Ureter (tissue), 1 donor: ENCODE measurements at places on chromosomes 6 and 20. TPM values are rescaled to one million over a fixed set of nuclear protein-coding genes. Genes with fewer than 3 reads are reported as not detected.

The C6orf163 gene
- total RNA-seq = 7.7 TPM

The PTGIS gene
- total RNA-seq = 57.8 TPM

The DHX16 gene
- 31.5 TPM for total RNA-seq

The MUC21 gene
- total RNA-seq = not detected

The NKAIN2 gene
- 0.73 TPM for total RNA-seq

The E2F3 gene
- total RNA-seq = 14.5 TPM

The PI16 gene
- total RNA-seq = 15.4 TPM

The DYNLT1 gene
- 117 TPM for total RNA-seq

The FAM162B gene
- total RNA-seq = 5.6 TPM

The KCNB1 gene
- 1.6 TPM for total RNA-seq

The TMC2 gene
- total RNA-seq = not detected

The CRISP3 gene
- 117 TPM for total RNA-seq

GRCh38 chr6:152943260-152943897 lies 39.5 kb downstream of the FBXO5 start:
- no peak for DNase-seq

DNA sequence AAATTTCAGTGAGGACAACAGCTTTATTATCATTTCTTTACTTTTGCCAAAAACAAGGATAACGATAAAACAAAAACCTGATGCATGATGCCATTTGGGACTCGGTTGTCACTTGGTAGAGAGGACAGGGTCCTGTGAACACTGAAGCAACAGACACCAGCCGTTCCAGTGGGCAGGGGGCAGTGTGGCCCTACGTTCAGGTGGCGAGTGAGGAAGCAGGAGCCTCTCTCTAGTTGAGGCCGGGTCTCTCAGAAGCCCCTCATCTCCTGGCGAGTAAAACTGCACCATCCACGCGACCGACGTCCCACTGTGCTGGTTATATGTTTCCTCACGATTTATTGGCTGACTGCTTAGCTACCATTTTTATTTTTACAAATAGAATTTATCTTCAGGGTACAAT lies 231.6 kb downstream of the THBS2 start:
- DNase-seq = no peak

- DNase-seq = no peak
These were observed 11.0 kb upstream of the HDGFL1 start for GRCh38 chr6:22558288-22558882.

GRCh38 chr6:11172501-11173327 lies 59.8 kb downstream of the NEDD9 start:
- DNase-seq = peak; percentile 69

DNA sequence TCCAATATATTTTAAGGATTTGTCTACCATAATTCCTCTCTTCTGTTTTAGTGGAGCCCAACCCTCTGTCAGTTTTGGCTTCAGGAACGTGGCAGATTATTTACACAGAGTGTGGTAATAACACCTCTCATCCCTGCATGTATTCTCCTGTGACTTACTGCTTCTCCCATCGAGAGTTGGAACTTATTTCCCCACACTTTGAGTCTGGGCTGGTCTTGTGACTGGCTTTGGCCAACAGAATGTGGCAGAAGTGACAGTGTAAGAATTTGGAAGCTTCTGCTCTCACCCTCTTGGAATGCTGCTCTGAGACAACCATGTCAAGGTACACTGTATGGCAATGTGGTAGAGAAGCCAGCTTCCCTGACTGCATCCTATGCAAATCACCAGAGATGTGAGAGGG lies 407.7 kb downstream of the EPM2A start:
- DNase-seq = no peak

DNA sequence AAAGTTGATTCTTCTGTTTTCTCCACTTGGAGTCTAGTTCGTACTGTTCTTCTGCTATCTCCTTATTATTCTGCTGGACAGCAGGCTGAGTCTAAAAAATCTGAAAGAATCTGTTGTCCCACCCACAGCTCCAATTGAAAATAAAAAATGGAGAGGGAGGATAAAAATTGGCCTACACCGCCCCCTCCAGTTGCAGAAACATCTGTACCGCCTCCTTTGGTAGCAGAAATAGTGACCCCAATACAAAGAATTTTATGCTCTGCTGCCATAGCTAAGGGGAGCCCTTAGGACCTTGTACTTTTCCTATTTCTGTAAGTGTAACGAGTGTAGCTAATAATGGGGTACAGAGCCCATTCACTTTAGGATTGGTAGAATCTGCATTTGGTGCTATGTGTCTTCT lies 4.9 kb upstream of the FKBP1A start:
- DNase-seq = peak; percentile 19

- no peak for DNase-seq
These were observed 2.6 kb upstream of the SLC22A7 start for GRCh38 chr6:43295456-43295855.

GRCh38 chr6:111803371-111803770 lies 69.9 kb downstream of the FYN start:
- no peak for DNase-seq

DNA sequence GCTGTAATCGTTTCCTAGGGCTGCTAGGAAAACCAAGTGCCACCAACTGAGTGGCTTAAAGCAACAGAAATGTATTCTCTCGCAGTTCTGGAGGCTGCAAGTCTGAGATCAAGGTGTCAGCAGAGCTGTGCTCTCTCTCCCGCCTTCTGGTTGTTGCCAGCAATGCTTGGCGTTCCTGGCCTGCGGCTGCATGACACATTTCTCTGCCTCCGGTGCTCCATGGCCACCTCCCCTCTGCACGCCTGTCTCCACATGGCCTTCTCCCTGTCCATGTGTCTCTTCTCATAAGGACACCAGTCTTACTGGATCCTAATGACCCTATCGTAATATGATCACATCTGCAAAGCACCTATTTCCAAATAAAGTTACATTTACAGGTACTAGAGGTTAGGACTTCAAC lies 91.7 kb upstream of the AKAP12 start:
- no peak for DNase-seq

DNA sequence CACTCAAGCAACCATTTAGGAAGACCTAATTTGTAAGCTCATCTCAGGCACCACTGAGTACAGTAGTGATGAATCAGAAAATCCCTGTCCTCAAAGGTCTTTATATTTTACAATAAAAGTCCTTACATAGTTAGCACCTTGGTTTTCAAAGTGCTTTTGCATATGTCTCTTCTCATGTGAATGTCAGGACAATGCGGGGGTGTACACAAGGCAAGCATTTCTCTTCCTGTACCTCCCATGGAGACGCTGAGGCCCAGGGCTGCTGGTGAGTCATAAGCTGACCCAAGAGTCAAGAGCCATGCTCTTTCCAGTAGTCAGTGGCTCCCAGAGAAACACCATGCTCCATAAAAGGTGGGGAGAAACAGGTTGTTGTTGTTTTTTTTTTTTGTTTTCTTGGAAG lies 174.0 kb downstream of the GJA10 start:
- no peak for DNase-seq

DNA sequence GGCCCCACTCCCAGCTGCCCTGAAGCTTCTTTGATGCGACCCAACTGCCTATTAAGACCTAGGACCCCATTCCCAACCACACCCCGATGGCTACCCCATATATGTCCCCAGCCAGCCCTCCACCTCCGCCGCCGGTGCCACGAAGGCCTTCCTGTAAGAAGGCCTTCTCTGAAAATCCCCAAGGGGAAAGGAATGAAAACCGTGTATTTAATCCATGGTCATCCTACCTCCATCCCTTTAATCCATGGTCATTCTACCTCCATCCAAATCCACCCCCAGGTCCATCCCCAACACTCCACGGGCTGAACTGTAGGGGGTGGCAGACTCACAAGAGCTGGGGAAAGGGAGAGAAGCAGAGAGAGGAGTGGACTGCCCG lies 545 bp upstream of the VSX1 start:
- no peak for DNase-seq

DNA sequence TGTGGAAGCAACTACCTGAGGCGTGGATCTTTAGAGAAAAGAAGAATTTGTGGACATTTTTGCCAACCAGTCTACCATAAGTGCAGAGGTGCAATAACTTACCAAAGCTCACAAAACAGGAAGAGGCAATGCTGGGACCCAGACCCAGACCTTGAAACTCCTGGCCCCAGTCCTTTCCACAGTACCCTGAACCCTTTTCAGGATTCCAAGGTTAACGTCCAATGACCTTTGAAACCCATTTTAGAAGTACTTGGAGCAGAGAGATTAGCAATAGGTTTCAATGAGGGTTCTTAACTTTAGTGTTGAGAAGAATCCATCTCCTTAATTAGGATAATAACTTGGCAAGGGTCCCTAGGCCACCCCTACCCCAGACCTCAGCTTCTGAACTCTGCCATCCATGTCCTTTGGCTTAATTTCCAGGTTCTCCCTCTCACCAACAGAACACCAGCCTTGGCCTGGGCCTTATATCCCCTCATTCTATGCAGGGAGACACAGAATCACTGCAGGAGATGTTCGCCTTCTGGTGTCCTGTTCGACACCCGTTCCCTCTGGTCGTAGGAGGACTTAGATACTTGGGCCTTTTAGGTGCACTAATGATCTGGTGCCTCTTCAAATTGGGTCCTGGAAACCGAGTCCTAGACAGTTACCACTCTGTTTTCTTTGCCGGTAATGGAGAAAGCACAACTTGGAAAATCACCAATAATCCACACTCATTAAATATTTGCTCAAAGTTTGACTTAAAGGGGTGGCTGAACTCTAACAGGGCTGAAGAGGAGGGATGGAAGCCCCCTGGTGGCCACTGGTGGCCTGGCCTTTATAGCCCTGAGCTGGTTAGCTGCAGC lies 40.6 kb downstream of the ISM1 start:
- DNase-seq = peak; percentile 60

DNA sequence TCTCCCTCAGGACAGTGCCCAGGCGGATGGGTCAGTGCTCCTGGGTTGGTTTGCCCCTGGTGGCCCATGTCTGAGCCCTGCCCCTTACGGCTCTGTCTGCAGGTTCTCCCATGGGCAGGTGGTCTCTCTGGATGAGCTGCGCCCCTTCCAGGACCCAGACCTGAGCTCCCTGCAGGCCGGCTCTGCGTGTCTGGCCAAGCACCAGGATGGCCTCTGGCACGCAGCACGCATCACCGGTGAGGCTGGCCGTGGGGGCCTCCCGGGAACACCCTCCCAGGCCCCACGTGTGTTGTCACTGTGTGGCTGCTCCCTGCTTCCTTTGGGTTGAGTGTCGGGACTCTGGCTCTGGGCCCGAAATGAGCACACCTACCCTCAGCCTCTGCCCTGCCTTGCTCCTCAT lies 3.3 kb upstream of the LIME1 start:
- DNase-seq = no peak

DNA sequence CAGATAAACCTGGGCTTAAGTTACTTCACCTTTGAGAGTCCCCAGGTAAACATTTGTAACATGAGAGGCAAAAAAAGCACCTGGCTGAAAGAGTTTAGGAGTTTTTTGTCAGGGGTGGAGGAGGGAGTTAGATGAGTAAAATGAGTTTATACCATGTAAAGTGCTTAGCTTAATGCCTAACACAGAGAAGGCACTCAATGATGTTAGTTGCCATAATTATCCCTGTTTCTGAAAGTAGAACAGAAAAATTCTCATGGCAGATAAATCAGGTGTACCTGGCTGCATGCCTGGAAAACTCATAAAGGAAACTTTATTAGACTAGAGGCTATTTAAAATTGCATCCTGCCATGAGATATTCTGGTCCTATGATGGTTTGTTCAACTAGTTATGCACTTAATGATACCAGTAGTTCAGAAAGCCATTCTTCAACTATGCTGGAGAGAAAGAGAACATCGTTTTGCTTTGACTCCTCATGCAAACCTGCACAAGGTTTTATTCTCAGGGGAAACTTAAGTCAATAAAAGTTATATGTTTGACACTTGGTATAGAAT lies 40.4 kb downstream of the FBXO5 start:
- DNase-seq = no peak

DNA sequence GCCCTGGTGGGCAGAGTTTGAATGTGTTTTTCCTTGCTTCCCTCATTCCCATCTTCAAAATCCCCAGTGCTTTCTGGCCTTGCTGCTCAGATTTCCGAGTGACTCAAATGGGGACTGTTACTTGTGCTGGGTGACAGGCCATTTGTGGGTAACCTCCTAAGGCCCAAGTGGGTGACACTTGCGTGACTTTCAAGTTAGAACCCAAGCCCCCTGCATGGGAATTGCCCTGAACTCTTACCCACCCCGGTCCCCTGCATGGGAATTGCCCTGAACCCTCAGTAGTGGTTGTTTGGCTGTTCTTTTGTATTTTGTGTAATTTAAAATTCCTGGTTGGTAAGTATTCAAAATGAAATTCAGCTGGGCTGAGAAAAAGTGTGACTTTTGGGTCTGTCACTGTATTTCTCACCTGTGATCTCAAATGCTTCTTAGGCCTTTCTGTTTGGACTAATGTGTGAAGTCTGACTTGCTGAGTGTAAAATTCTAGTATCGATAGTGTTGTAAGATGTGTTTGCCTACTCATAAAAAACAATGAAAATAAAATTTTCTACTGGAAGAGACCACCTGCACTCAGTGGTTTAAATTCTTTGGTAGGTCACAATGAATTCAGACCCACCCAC lies 12.4 kb upstream of the RBM38 start:
- no peak for DNase-seq

DNA sequence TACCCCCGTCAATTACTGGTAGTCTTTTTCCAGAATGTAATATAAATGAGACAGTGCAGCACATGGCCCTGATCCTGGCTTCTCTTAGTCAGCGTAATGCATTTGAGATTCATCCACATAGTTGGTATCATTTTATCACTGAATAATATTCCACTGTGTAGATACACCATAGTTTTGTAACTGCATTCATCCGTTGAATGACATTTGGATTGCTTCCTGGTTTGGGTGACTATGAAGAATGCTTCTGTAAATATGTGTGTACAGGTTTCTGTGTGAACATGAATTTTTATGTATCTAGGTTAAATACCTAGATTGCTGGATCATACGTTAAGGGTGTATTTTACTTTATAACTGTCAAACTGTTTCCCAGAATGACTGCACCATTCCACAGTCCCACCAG lies 62.6 kb upstream of the STMND1 start:
- DNase-seq = no peak

GRCh38 chr6:6466967-6467761 lies 121.4 kb upstream of the LY86 start:
- DNase-seq = no peak

DNA sequence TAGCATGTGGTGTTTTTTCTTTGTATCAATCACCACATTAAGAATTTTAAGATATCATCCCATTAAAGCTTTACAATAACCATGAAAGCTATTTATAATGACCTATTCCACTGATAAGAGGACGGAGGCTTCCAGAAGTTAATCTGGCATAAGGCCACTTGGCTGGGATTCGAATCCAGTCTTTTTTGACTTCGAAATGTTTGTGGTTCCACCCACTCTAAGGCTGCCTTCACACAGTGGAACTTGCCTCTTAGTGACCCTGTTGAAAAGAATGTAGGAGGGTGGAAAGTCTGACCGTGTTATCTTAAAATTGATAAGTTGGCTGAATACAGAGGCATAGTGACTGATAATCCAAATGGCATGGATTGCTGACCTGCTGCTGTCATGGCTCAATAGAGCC lies 959.7 kb downstream of the KIF16B start:
- DNase-seq = no peak

- DNase-seq = no peak
These were observed 157.1 kb upstream of the SMLR1 start for GRCh38 chr6:130670142-130670541.

- peak; percentile 53 for DNase-seq
These were observed 59.9 kb downstream of the MACROD2 start for GRCh38 chr20:14055127-14055742.

- DNase-seq = no peak
These were observed 249.3 kb upstream of the ECI2 start for GRCh38 chr6:4384656-4385055.

- DNase-seq = no peak
These were observed 264.8 kb downstream of the LRFN2 start for GRCh38 chr6:40322336-40322735.
